ENCODE measurements at places on chromosomes 6 and 20.
A peak's percentile ranks its signal among the peaks of the same experiment; 100 is the strongest.

DNA sequence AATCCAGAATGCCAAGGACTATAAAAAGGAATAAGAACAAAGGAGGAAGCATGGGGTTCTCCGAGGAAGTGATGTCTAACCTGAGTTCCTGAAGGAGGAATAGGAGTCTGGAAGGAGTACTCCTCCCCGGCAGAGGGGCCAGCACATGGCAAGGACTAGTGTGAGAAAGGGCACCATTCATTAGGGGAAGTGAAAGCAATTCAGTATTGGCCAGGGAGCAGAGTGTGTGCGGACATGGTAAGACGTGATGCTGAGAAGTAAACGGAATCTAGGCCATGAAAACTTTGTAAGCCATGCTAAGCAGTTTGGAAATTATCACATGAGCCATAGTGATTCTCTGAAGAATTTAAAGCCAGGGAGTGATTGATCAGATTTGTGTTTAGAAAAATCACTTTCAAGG lies 218.9 kb upstream of the PRDM1 start:
- no peak for DNase-seq

- peak; percentile 30 for DNase-seq
These were observed 46.2 kb downstream of the TTI1 start for GRCh38 chr20:37986873-37987601.

- DNase-seq, result no peak
These were observed 151.9 kb downstream of the PHACTR3 start for GRCh38 chr20:59756241-59756640.

DNA sequence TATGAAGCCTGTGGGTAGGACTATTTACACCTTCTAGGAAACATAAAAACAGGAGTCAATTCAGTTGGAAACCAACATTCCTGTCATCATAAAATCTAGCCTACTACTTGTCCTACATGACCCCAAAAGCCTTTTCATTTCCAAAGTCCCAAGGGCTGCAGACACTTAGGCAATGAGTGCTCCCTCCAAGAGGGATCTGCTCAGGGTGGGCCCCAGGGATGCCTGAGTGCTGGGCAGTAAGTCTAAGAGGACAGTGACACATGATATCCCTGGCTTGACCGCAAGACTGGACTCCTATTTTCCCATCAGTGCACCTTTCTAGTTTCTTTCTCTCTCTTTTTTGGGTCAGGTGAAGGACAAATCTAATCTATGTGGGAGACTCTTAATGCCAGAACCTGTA lies 1101.3 kb downstream of the GRIK2 start:
- DNase-seq, result no peak

DNA sequence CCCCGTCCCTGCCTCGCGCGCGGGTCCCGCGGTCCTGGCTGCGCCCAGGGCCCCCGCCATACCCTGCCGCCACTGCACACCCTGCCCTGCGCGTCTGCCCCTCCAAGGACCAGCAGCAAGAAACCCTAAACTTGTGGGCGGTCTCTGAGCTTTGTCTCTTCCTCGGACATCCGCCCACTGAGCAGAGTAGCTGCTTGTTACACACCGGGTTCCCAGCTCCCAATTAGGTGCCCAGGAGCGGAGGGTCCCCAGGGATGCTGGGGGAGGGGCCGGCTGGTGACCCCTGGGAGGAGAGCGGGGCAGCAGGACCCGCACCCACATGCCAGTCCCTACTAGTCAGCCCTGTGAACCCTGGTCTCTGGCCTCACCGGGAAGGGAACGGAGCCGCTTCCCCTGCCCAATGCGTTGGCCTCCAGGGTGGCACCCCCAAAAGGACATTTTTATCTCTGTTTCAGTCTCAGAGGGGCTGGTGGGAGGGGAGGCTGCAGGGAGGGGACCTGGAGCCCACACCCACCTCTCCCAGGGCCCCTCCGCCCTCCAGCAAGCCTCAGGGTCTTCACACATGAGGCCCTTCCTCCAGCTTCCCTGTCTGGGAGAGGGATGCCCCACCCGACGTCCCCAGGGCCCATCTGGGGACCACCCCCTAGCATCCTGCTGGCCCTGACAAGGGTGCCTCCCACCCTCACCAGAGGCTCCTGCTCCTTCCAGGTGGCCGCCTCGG lies 10.5 kb downstream of the STMN3 start:
- DNase-seq, result no peak

GRCh38 chr20:2659547-2659946 lies 4.5 kb downstream of the IDH3B start:
- DNase-seq, result no peak

DNA sequence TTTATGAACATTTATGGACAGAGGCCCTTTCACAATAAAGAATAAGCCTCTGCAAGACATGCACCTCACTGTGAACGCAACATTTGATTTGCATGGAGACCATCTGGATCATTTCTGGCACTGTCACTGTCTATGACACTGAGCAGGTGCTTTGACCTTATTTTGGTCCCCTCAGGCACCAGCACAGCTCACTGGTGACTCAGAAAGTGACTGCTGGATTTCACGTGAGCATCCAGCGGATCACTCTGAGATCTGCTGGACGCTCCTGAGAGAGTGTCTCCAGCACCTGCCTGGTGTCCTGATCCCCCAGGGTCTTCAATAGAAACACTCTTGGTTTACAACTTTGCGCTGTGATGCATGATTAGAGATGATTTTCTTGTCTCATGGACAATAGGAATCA lies 375.7 kb downstream of the TENT5A start:
- no peak for DNase-seq

DNA sequence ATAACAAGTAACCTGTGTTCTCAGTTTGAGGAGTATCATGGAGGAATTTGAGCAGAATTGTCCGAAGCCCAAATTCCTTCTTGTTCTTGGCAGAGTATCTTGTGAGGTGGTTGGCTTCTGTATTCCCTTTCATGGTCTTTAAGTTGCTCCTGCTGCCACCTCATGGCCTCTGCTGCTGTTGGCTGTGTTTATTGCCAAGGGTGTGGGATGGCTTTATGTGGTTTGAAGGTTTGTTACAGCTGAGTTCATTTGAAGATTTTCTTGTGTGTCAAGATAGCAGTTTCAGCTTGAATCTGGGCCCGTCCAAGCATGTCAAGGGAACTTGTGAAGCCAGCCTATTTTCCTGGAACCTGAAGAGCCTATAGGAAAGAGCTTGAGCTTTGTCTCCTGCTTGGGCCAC lies 20.2 kb upstream of the TTK start:
- no peak for DNase-seq

GRCh38 chr6:133312006-133312405 lies 70.8 kb downstream of the EYA4 start:
- no peak for DNase-seq

- peak; percentile 63 for DNase-seq
These were observed 174.8 kb downstream of the DOK5 start for GRCh38 chr20:54650052-54650719.

DNA sequence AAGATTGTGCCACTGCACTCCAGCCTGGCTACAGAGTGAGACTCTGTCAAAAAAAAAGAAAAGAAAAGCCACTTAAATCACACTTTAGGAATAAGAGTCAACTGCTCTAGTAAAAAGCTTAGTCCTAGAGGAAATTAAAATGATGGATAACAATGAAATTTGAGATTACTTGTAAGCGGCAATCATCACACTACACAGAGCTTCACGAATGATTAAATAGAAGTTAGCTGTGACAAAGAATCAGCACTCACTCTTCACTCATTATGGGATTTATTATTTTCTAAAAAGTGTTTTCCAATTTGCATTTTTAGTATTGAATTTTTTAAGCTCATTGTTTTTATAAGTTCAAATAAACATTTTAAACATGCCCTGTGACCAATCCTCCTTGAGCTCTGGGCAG lies 718.0 kb downstream of the UTRN start:
- DNase-seq, result no peak

- no peak for DNase-seq
These were observed 35.3 kb downstream of the ZMYND8 start for GRCh38 chr20:47320990-47321805.

DNA sequence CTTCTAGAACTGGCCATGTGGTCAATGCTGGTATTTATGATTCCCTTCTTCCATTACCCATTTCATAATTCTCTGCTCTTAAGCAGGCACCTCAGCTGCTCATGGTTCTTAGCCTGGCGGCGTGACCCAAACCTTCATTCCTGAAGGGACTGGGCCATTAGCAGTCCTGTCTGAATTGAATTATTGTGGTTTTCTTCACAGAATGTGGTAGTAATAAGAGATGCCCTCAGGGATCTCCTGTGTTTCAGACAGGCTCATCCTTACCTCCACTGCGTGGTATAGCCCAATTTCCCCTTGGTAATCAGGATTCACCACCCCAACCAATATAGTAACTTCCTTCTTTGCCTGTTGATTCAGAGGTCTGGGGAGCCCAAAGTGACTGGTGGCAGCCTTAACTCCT lies 37.6 kb downstream of the PKIB start:
- no peak for DNase-seq

GRCh38 chr20:13024596-13024995 lies 15.8 kb downstream of the SPTLC3 start:
- DNase-seq, result peak; percentile 53

DNA sequence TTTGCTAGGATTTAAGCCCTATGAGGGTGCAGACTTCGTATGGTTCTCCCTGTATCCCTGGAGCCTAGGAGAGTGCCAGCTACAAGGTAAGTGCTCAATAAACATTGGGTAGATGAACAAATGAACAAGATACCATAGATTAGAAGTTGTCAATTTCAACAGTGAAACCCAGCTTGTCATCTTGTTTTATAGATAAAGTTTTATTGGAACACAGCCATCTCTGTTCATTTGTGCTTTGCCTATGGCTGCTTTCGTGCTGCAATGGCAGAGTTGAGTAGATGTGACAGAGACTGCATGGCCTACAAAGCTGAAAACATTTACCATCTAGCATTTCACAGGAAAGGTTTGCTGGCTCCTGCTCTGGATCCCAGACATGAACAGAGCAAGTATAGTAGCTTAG lies 5.6 kb downstream of the DAAM2 start:
- no peak for DNase-seq

- DNase-seq, result peak; percentile 22
These were observed 56.7 kb upstream of the SGK1 start for GRCh38 chr6:134374491-134375219.

DNA sequence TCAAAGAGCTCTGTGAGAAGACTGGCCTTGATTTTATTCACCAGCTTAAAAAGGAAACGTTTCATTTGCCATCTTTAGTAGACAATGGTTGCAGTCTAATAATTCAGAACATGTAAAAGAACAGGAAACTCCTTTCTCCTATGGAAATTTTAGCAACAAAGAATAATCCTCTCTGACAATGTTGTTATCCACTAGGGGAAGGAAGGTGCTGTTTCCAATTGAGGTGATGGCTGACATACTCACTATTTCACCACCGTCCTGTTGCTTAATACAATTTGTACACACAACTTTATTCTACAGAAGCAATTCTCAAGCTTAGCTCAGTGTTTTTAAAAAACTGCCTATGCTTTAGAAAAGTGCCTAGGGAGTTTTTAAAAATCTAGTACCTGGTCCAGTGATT lies 192.7 kb downstream of the ARHGAP18 start:
- no peak for DNase-seq

- peak; percentile 58 for DNase-seq
These were observed 200.5 kb downstream of the ARID1B start for GRCh38 chr6:156977527-156978291.

DNA sequence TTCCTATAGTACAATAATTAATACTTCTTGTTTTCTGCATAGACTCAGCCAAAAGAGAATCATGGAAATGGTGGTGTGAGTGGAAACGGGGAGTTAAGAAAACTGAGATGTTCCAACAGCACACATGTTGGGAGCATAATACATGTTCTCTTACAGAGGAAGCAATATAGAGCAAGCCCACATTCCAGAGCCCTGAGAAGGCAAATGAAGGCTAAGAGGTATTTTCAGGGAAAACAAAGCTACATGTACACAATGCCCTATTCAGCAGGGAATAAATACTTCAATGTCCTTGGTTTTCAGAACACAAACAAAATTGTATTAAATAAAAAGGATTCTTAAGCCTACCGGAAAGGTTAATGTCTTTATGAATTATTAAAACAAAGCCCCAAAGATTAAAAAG lies 35.1 kb upstream of the SMIM8 start:
- DNase-seq, result no peak

DNA sequence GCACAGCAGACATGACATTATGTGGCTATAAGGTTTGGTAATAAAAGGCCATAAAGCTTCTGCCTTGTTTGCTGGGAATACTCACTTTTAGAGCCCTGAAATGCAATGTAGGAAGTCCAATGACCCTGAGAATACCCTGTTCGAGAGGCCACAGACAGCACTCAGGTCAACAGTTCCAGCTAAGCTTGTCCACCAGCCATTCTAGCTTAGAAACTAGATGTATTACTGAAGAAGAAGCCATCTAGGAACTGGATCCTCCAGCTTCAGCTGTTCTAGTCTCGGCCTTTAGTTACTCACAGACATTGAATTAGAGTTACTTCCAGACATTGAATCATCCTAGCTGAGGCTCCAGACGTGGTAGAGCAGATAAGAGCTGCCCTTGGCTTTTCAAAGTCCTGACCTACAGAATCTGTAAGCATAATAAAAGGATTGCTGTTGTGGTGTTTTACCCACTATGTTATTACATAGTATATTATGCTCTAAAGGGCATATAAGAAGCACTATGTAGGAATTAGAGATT lies 84.9 kb downstream of the MMS22L start:
- DNase-seq, result no peak

- DNase-seq, result no peak
These were observed 394.3 kb upstream of the SOX4 start for GRCh38 chr6:21199262-21199661.

GRCh38 chr6:31272836-31273626 lies 1.1 kb upstream of the HLA-C start:
- DNase-seq, result no peak

DNA sequence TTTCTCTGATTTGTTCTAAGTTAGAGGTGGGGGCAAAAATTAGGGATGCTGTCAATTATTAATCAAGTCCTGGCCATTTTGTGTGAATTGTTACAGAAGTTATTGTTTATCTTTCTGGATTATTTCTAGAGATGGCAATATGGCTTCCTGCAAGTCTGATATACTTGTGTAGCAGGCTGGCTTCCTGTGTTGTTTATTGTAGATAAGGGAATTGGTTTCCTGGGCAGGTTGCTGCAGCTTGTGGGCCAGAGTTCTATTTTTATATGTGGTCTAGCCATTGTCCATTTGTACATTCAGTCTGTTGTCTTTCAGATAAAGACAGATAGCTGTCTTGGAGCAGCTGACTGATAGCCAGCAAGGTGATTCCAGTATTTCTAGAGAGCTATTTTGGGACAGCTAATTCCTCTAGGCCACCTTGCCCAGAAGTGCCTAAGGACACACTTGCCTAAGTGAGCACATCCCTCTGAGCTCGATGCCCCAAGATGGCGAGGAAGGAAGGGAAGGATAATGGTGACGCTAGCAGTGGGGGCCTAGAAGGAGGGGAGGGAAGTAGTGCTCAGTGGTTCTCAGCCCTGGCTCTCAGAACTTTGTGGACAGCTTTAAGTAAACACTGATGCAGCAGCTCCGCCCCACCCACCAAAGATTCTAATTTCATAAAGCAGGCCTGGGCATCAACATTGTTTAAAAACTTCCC lies 25.5 kb downstream of the DDO start:
- no peak for DNase-seq
